NCI-H226 (cell line): ENCODE measurements at places on chromosomes 5 and 9.

- no peak for DNase-seq
Observed at GRCh38 chr5:72530196-72530595, 23.0 kb upstream of the ZNF366 start.

DNA sequence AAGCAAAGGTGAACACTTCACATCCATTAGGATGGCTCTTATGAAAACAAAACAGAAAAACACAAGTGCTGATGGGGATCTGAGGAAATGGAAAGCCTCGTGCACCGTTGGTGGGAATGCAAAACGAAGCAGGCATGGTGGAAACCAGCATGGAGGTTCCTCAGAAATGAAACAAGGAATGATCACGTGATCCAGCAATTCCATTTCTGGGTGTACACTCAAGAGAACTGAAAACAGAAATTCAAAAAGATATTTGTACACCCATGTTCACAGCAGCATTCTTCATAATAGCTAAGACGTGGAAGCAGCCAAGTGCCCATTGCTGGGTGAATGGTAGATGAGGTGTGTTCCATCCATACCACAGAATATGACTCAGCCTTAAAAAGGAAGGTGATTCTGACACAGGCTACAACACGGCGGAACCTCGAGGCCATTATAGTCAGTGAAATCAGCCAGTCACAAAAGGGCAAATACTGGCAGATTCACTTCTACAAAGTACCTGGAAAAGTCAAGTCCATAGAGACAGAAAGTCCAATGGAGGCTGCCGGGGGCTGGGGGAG is 87.2 kb upstream of the RAPGEF1 start:
- no peak for DNase-seq

DNA sequence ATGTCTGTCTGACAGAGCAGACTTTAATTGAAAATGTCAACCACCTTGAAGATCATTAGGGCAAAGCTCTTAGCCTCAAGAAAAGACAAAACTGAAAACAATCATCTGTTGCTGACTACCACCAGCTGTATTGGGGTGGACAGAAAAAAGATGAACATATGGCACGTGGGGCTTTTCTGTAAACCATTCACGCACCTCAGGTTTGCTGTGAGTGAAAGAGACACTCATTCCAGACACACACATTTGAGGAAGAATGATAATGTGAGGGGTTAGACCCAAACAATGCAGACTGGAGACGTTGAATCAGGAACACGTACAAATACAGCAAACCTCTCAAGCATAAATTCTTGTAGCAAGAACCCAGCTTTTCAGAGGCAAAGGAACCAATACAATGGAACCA is 158.7 kb downstream of the EBF1 start:
- no peak for DNase-seq

- no peak for DNase-seq
Observed at GRCh38 chr9:134957945-134958227, 40.2 kb upstream of the FCN1 start.

- no peak for DNase-seq
Observed at GRCh38 chr9:107973451-107973850, 483.9 kb upstream of the KLF4 start.

GRCh38 chr9:14293801-14294200 is 20.1 kb downstream of the NFIB start:
- no peak for DNase-seq

DNA sequence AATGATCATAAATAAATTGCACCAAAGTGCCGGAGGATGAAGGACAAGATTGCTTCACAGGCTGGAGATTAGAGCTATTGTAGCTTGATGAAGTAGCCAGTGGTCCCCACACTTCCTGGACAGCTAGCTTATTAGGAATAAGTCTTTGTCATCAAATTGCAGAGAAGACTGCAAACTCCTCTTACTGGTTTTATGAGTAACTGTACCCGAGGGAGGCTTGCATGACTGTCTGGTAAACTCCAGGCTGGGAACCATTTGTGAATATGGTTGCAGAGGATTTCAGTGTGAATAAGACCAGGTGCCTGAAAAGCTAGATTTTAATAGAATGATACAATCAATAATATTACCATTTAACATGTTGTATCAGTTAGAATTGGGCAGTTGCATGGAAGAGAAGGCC is 36.5 kb upstream of the SEMA5A start:
- no peak for DNase-seq

GRCh38 chr5:73743161-73743560 is 117.2 kb downstream of the ARHGEF28 start:
- no peak for DNase-seq

GRCh38 chr5:143865426-143866025 is 53.6 kb downstream of the HMHB1 start:
- no peak for DNase-seq

DNA sequence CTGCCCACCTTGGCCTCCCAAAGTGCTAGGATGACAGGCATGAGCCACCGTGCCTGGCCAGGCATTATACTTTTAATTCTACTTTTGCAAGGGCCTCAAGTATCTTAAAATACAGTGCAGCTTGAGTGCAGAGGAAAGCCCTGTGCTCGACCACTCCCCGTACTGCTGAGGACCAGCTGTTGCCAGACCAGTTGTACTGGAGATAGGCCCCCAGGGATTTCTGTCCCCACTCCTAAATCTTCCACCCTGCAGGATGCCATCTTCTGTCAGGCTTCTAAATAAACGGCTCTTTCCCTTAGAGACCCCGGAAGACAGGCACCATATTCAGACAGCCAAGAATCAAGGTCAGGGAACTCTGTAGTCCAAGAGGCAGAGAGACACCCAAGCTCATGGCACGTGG is 16.6 kb upstream of the PSMD5 start:
- no peak for DNase-seq

- DNase-seq = no peak
Observed at GRCh38 chr9:2321523-2322148, 300.0 kb upstream of the VLDLR start.

- DNase-seq = no peak
Observed at GRCh38 chr5:179732918-179733771, 523 bp downstream of the MAML1 start.

GRCh38 chr9:121622387-121623203 is 28.8 kb upstream of the DAB2IP start:
- no peak for DNase-seq

DNA sequence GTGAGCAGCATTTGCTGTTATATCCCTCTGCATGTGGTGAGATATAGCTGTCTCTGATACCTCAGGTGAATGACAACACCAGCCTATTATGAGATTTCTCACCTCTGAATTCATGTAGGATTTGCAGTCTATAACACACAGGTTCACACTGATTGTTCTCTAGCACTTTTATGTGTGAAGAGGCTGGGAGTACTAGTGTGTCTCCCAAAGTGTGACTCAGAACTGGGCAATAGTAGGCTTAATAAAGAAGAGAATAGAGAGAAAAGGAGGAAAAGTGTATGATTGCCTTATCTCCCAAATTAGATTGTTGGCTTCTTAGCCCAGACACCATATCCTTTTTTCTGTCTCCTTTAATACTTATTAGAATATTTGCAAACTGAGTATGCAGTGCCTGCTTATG is 232.0 kb downstream of the PJA2 start:
- DNase-seq = no peak

GRCh38 chr9:116078640-116079039 is 75.0 kb upstream of the PAPPA start:
- no peak for DNase-seq

DNA sequence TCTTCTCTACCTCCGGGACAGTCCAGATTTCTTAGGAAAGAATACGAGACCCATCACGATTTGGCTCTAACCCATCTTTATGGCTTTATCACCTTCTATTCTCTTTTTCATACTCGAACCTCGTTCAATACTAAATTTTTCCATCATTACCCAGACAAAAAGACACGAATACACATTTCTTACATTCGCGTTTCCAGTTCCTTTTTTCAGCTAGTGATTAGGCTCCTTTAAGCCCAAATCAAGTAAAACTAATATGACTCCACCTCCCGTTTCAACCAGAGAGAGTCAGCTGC is 506 bp downstream of the ZBTB6 start:
- DNase-seq = no peak

- DNase-seq = peak; percentile 3
Observed at GRCh38 chr5:78162253-78162862, 132.1 kb downstream of the AP3B1 start.

DNA sequence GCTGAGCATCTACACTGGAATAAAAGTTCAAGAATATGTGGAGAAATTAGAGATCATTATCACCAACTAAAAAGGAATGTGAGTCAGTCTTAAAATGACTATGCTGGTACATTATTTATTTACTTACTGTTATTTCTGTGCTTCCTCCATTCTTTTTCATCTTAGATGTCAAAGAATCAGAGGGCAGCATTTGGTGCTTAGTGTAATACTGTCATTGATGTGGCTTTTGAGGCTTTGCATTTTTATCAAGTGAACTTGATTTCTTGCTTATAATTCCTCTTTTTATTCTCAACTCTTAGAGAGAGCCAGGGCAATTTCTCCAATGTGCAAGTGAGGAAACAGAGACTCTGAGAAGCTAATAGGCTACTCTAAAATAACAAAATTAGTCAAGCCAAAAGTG is 163.7 kb upstream of the TRPC7 start:
- no peak for DNase-seq
